Posterior vena cava (tissue), 2 donors: ENCODE measurements at places on chromosomes 12 and 14. TPM values are rescaled to one million over a fixed set of nuclear protein-coding genes. Genes with fewer than 3 reads are reported as not detected.

KRT83 gene
- total RNA-seq, result not detected

CLEC4C gene
- not detected for total RNA-seq

AHNAK2 gene
- total RNA-seq, result 242 TPM

CD163L1 gene
- 7.7 TPM for total RNA-seq

SOCS2 gene
- 30.9 TPM for total RNA-seq

KRT6C gene
- not detected for total RNA-seq

FBRSL1 gene
- 35.8 TPM for total RNA-seq

GRCh38 chr12:123572391-123572790, 12.0 kb upstream of the TMED2 start:
- DNase-seq, result no peak

- no peak for DNase-seq
Observed at GRCh38 chr12:68425998-68426397, 93.8 kb upstream of the MDM1 start.

- DNase-seq, result no peak
Observed at GRCh38 chr14:77593501-77593961, 22.9 kb downstream of the SPTLC2 start.

DNA sequence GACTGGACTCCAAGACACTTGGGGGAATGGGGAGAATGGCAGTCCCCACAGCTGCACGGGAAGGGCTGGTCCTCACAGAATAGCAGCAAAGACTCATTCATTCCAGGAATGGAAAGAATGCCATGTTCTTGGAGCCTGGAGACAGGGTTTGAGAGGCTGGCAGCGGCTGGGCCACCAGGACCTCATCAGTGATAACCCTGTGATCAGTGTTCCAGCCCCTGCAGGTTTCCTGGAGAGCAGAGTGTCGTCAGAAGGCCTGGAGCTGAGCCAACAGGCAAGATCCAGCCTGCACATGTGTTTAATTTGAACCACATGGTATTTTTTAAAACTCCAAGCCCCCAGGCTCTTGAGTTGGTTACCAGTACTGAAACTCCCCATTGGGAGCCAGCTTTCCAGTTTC, 11.3 kb downstream of the BDKRB1 start:
- no peak for DNase-seq

GRCh38 chr12:3523058-3523457, 32.1 kb downstream of the PRMT8 start:
- DNase-seq, result no peak

GRCh38 chr12:6555018-6555691, 687 bp downstream of the IFFO1 start:
- no peak for DNase-seq

DNA sequence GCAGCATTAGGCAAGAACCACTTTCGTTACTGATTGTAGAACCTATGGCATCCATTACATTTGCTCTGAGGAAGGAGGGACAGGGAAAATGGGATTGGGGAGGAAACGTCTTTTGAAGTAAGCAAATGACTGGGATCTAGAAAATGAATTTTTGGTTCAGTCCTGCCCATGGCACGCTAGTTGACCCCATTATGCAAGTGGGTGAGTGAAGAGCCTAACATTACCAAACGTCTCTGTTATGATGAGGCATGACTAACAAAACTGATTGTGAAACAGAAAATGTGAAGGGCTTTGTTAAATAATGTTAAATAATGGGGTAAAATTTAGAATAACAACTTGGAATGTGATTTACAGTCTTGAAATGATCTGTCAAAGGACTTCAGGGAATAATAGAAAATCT, 38.9 kb downstream of the CPSF2 start:
- DNase-seq, result no peak

DNA sequence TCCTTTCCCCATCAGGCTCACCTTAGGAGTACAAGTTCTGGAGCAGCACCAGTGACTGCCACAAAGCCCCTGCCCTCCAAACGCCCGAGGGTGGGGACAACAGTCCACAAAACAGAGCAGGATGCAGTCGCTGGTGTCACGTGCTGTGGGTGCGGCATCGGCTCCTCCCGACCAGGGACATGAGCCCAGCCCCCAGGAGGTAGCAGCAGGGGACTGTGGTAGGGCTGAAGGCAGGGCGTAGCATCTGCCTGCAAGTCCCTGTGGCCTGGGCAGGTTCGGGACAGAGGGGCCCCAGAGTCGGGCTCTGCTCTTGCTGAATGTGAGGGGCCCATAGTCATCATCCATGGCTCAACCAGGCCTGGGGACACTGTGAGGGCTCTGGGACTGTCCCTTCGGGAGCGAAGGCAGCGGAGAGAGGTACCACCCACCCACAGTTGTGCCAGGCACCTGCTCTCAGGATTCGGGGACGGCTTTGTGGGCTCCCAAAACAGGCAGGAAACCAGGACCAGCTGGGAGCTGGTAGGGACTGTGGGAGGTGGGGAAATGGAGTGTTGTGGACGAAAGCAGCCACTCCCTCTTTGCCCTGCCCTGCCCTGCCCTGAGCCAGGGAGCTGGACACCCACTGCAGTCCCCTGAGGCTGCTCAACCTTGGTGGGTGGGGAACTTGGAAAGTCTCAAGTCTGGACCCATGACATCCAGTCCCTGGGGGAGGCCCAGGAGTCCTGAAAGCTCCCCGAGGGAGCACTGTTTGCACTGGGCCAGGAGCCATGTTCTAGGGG, 30.7 kb downstream of the FBRSL1 start:
- no peak for DNase-seq

DNA sequence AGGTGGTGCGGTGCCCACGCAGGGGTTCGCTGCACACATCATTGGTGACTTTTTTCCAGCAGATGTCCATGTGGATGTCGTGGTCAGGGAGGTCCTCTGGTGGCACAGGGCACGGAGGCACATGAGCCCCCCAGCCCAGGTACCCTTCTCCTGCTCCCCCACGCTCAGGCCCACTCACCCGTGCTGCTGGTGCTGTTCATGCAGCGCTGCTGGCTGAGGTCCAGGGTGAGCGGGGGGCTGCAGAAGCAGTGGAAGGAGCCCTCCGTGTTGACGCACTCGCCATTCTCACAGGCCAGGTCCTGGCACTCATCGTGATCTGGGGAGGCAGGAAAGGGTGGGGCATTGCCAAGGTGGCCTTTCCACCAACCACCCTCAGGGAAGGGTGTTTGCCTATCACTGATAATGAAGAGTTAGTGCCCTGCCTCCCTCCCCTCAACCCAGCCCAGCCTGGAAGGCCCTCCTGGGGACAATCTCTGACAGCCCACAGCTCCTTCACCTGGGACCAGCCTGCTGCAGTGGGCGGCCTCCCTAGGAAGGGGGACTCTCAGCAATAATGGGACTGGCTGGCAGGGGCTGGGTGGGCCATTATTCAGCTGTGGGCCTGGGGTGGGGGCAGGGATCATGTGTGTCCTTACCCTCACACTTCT, 9.8 kb downstream of the ISCA2 start:
- DNase-seq, result no peak

GRCh38 chr12:92270521-92270920, 124.9 kb upstream of the BTG1 start:
- no peak for DNase-seq

DNA sequence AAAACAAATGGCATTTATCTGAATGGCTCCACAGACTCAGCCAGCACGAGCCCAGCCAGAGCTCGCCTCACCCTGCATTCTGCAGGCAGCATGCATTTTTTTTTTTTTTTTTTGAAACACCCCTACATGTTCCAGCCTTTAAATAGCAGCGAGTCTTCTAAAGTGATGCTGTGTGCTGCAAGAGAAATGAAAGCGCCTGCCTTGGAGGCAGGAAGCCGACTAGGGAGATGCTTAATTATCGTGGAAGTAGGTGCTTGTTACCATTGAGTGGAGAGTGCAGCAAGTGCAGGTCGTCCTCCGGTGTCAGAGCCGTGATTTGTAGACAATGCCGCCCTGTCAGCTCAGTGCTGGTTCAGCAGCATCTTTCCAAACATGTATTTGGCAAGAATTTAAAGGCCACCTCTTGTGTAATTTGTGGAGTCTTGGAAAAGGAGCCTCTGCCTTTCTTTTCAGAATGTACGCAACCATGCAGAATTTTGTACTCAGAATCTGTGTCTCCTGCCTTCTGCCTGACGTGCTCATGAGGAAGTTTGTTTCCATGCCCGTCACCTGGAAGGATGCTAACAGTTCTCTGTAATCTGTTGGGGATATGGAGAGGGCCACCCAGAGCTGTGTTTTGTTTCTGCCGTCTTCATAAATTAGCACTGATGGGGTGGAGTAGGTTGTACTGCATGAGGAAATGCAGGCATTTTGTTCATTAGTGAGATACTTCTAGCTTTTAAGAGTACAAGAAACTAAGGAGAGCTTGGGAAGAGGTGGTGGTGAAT, 345.9 kb upstream of the RGS6 start:
- peak; percentile 81 for DNase-seq

DNA sequence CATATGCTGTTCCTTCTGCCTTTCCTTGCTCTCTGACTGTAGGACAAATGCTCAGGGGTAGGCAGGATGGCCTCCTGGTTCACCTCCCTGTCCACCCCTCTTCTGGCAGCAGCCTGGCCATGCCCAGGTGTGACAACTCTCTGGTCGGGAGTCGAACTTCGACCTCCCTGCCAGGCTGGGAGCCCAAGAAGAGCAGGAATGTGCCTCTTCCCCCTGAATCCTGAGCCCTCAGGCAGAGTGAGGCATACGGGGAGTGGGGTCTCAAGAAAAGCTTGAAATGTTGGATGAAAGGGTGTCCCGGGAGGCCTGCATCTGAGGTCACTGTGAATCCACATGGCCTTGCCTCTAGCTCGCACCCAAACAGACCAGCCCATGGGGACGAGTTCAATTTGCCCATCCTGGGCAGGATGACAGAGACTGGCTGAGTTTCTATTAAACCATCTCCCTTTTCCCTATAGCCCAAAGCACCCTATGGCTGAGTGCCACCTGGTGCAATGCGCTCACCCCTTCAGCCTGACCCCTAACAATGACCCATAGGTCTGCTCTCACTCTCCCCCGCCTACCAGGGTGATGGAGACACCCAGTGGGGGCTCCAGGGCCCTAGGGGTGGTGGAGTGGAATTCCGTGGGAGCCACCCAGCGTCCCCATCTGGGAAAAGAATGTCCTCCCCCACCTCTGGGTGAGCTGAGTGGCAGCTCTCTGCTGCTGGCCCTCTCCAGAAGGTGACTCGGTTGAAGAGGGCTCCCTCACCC, 52.9 kb upstream of the DIO3 start:
- peak; percentile 66 for DNase-seq

GRCh38 chr12:82609234-82609914, 77.3 kb upstream of the TMTC2 start:
- no peak for DNase-seq

DNA sequence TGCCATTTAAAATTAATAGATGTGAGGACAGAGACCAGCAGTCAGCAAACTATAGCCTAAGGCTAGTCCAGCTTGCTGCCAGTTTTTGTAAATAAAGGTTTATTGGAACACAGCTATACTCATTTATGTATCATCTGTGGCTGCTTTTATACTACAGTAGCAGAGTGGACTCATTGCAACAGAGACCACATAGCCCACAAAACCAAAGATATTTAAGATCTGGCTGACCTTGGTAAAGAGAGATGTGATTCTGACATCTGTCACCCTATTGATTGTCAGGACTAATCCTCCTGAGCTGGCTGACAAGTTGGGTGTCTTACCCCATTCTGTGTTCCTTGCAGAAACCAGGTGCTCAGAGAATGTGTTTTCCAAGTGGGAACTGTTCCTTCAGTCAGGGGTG, 99.9 kb downstream of the BEGAIN start:
- no peak for DNase-seq

DNA sequence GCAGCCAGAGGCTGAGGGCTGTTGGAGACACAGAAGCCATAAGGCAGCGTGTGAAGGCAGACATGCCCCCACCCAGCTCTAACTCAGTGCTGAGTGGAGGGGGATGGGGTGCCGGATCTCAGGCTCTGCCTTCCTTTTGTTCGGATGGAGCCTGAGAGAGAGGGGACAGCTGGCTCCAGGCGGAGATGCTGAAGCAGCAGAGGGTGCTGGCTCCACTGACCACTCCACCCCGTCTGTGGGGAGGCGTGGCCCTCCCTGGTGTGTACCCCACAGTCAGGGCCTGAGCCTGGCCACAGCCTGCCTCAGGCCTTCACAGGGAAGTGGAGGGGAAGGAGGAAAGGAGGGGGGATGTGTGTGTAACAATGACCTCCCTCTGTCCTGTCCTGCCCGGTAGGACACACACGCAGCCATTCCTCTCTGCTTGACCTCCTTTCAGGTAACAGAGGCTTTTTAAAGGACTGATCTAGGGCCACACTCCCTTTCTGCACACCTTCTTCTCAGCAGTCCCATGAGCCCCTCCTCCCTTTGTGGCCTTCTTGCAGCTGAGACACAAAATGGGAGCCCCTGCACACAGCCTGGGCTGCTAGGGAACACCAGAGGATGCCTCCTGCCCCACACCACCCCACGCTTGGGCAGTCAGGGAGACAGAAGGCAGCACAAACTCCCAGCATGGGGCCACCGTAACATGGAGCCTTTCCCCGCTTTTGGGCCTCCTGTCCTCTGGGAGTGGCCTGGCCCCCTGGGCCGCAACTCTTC, 9.6 kb upstream of the ENDOU start:
- DNase-seq, result no peak

DNA sequence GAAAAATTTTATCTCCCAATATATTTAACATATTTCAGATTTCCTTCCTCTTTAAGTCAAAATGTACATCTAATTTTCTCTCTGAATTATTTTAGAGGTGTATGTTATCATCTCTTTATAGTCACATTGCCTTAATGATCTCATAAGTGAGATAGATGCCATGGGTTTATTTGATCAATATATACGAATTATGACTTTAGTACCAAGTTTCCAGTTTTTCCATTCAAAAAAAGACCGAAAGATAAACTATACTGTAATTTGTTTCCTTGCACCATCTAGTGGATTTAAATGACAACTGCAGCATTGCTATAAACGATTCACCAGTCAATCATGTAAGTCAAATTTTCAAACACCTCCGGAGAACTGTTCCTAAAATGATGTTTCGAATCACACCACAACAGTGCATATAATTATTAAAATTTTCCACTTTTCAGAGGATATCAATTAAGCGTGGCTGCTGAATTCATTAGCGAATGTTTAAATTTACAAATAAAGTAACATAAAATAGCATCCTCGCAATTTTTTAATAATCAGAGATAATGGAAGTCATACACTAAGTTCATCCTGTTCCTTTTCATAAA, 419 bp upstream of the ATXN7L3B start:
- DNase-seq, result no peak

DNA sequence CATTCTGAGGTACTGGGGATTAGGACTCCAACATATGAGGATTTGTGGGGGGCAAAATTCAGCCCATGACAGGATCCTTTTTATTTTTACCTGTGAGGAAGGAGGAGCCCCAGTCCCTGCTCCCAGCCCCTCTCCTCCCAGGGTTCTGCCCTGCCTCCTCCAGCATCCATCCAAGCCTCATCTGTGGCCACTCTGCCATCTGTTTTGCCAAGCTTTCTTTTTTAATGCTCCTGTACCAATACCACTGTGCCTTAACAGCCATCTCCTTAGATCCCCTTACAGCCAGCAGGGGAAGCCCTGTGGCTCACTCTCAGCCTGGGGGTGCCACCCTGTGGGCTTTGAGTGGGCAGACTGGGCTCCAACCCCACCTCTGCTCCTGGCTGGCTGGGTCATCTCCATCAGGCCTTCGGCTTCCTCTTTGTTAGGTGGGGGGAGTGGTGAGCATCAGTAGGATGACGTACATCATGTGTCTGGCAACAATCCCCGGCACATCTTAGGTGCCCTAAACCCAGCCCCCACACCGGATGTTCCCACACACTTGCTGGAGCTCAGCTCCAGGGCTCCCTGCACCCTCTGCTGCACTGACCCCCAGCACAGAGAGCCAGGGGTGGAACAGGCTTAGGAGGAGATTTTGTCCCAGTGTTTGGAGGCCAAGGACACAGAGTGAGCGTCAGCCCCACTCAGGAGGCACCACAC, 40.2 kb downstream of the CYP46A1 start:
- peak; percentile 58 for DNase-seq
